CD4-positive, alpha-beta T cell treated with Interleukin-17A for 1 hour (primary cell): ENCODE measurements at places on chromosomes 3 and 15.

GRCh38 chr15:62745621-62746225 lies 296.8 kb upstream of the TPM1 start:
- DNase-seq = no peak

DNA sequence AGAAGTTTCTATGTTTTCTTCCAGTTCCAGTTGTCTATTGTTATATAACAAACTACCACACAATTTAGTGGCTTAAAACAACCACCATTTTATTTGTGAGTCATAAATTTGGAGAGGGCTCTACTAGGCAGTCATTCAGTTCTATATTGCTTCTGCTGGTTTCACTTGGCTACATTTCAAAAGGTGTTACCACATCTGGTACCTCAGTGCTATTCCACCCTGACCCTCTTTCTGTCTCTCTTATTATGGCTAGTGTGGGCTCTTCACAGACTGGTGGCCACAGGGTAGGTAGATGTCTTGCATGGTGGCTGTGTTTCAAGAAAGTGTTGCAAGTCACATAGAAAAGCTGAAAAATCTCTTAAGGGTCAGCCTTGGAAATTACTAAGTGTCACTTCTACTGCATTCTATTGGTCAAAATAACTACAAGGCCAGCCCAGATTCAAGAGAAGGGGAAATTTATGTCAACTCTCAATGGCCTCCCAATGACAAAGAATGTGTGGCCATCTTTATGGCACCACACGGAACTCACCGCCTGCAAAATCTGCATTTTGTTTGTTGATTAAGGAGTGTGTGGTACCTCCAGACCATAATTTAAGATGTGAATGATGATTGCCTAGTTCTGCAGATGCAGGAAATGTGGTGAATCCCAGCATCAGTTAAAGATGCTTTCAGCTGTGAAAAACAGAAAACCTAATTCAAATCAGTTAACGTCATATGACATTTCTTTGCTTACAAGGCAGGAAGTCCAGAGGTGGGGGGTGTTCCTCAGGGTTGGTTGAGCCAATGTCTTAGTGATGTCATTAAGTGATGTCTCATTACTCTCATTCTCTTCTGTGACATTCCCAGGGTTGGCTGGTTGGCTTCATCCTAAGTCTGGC lies 105.8 kb upstream of the RASGRP1 start:
- DNase-seq = peak; percentile 91

GRCh38 chr15:78058401-78058935 lies 19.0 kb downstream of the TBC1D2B start:
- DNase-seq = no peak

DNA sequence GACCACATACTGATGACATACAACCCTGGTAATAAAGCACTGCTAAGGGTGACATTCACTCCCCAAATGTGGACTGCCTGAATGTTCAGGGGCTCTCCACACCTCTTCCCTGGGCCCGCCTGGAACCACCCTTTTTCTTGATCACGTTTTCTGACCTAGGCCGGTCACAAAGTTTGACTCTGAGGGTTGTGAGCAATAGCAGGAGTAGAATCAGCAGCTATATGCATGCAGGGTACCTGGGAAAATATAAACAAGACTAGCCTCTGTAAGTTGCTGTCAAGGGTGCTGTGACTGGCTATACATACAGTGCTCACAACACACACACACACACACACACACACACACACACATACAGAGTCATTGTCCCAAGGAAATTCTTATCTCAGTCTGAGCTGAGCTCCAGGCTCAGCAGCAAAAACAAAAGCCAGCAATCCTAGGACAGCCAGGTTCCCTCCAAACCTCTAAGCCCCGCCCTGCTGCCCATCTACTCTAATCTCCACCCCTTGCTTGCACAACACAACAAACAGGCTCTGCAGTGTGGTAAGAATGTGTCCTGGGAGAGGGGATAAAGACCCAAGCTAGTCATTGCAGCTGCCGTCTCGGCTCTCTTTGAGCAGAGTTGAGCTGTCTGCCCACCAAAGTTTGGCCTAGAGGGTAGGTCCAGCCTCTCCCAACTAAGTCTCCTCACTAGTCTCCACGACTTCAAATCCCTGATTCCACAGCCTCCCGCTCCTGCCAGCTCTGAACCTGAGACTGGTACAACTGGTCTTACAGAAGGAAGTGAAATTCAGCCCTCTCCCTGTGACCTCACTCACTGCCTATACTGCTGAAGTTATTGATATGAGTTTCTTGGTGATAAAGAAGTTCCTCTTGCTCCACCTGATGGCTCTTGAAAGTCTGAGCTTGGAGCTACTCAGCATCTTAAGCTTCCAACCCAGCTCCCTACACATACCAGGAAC lies 2.2 kb downstream of the BMF start:
- peak; percentile 28 for DNase-seq

DNA sequence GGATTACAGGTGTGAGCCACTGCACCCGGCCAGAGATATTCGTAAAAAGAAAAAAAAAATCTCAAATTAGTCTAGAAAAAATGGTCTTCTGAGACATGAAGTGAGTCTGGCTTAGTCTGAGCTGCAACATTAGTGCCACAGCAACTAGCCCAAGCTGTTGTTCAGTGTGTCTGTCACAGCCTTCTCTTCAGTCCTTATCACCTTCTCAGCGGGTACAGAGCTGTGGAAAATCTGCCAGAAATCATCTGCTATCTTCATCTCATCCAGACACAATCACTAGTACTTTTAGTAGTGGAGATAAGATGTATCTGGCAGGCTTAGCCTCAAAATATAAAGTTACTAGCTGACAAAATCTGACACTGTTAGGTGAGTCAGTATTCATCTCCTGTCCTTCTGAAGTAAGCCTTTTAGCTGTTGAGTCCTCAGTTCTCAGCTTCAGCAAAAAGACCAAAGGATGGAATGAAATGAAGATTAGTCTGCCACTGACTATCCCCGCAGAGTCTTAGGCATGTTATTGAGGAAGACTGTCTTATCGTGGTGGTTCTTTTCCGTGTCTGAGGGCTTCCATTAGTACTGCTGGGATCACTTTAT lies 120.5 kb upstream of the CGNL1 start:
- DNase-seq = no peak

- no peak for DNase-seq
Measured at GRCh38 chr3:123157598-123158287, 44.0 kb upstream of the SEC22A start.

DNA sequence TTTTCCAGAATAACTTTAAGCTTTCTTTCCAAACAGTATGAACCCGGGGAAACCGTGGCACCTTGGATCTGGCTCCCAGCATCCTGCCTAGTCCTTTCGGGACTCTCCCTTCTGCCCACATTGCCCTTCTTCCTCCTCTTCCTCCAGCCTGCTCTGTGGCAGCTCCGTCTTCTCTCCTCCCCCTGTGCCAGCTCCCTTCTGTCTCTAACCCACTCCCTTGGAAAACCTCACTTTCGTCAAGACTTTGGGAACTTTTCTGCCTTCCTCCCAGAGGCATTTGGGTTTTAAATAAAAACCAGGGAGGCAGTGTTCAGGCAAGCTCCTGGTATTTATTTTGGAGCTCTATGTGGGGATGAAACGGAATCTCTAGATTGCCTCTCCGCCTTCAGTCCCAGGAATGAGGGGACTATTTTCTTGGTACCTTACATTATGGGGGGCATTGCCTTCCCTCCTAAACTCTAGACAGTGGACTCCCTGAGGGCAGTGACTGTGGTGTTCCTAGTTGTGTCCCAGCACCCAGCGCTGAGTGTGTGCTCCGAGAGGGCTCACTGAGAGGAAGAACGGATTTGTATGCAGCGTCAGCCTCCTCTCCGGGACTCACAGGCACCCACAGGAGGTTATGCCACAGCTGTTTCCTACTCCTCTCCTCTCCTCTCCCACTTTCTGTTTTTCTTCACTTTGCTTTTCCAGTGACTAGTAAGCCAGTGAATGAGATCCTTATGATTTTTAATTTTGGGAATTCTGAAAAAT lies 105.4 kb upstream of the MRPS22 start:
- no peak for DNase-seq

DNA sequence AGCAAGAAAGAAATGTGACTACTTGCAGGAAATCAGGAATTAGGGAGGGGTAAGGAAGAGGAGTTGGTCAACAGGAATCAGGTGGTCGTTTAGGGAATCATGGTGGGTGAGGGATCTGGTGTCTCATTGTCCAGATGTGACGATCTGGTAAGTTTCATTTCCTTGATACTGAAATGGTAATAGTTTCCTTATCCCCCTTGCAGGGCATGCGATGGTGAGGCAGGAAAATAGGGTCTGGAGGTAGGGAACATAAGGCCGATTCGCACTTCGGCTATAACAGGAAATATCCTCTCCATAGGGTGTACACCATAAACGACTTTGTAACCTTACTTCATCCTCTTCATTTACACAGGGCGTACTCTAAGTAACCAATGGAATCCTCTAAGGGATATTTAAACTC lies 574 bp upstream of the LRRC34 start:
- no peak for DNase-seq

- DNase-seq = no peak
Measured at GRCh38 chr15:74441248-74441941, 7.6 kb upstream of the SEMA7A start.

DNA sequence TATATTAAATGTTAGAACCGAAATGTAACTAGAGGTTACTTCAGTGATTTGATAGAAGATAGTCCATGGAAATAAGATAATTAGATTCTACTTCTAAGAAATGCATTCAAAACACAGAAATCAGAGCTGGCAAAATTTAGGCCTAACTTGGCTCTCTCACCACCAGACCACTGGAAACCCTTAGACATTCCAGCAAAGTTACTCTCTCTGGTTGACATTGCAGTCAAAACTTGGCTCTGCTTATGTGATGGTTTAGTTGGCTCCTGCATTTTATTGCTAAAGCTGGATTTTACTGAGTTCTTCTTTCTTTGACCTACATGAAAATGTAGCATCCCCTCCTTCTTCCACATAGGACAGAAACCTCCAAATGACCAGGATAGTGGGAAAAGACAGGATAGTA lies 35.4 kb upstream of the CBLB start:
- no peak for DNase-seq

- DNase-seq = peak; percentile 11
Measured at GRCh38 chr3:9168241-9168741, 81.2 kb downstream of the SRGAP3 start.

- DNase-seq = peak; percentile 78
Measured at GRCh38 chr3:101695779-101696372, 9.4 kb upstream of the RPL24 start.

DNA sequence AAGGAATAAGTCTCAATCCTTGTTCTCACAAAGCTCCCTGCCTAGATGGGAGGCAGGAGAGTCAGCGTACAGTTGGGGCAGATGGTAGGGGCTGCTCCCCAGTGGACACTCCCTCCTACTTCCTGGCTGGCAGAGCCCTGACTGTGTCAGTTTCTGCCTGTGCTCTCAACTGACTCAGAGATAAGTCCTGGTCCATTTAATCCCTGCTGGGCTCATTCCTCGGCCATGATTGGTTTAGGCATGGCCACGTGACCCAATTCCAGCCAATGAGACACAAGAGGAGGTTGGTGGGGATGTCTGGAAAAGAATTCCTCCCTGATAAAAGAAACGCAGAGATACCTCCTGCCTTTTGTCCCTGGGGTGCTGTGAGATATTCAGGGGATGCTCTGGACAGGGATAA lies 118.1 kb upstream of the SLC6A11 start:
- no peak for DNase-seq

GRCh38 chr3:181363231-181363630 lies 348.5 kb upstream of the SOX2 start:
- no peak for DNase-seq

GRCh38 chr3:52153389-52154096 lies 680 bp downstream of the POC1A start:
- no peak for DNase-seq

DNA sequence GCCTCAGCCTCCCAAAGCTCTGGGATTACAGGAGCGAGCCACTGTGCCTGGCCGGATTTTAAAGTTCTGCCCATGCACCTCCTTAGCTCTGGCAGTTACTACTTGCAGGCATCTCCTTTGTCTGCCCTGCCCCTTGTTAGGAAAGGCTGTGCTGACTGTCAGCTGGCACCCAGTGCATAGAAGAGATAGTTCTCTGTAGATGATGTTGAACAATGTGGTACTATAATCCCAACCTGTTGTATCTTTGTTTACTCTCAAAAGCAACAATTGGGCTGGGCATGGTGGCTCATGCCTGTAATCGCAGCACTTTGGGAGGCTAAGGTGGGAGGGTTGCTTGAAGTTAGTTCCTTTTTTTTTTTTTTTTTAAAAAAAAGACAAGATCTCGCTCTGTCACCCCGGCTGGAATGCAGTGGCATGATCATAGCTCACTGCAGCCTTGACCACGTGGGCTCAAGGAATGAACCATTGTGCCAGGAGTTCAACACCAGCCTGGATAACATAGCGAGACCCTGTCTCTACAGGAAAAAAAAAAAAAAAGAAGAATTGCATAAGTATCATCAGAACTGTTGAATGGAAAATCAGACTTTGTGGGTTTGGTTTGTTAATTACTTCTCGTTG lies 30.6 kb downstream of the FLNB start:
- no peak for DNase-seq

GRCh38 chr3:49567406-49567805 lies 13.1 kb downstream of the BSN start:
- no peak for DNase-seq

DNA sequence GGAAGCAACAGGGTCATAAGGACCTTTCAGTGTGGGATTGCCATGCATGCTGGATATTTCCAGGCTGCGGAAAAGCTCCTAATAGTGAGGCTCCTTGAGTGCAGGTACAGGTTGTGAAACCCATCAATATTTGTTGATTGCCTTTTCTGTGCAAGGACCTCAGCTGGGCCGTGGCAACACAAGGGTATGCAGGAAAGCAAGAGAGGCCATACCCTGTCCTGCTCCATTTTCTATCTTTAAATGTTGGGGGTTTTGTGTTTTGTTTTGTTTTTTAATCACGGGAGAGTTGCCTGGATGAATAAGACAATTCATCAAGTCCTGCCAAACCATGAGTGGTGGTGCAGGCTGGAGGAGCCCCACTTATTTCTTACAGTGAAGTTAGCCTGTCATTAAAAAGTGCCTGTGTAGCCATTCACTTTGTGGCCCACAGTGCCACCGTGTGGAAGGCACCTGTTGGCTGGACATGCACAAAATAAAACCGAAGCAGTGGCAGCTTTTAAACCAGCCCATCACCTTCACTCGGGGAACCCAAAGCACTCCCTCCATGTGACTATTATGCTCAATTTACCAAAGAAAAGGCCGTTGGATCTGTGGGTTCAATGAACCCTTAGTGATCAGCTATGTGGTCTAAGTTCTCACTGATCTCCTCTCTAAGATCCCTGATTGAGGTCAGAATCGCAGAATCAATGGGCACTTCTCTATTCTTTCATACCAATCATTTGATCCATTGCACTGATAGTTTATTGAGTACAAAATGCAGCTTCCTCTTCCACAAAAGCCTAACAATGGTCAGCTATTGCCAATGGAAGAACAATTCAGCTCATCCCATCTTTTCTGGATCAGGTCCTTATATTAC lies 42.2 kb downstream of the CLDN18 start:
- DNase-seq = no peak
